EL (cell line): ENCODE measurements at places on chromosomes 6 and 20.

GRCh38 chr6:2410656-2411380 is 165.4 kb upstream of the GMDS start:
- DNase-seq = no peak

- no peak for DNase-seq
Observed at GRCh38 chr20:32229251-32229747, 21.6 kb downstream of the POFUT1 start.

GRCh38 chr6:135390458-135390857 is 107.1 kb downstream of the AHI1 start:
- DNase-seq = no peak

- DNase-seq = peak; percentile 98
Observed at GRCh38 chr6:30769088-30769852, 24.9 kb upstream of the IER3 start.
